ENCODE measurements at places on chromosomes 6 and 20.

DNA sequence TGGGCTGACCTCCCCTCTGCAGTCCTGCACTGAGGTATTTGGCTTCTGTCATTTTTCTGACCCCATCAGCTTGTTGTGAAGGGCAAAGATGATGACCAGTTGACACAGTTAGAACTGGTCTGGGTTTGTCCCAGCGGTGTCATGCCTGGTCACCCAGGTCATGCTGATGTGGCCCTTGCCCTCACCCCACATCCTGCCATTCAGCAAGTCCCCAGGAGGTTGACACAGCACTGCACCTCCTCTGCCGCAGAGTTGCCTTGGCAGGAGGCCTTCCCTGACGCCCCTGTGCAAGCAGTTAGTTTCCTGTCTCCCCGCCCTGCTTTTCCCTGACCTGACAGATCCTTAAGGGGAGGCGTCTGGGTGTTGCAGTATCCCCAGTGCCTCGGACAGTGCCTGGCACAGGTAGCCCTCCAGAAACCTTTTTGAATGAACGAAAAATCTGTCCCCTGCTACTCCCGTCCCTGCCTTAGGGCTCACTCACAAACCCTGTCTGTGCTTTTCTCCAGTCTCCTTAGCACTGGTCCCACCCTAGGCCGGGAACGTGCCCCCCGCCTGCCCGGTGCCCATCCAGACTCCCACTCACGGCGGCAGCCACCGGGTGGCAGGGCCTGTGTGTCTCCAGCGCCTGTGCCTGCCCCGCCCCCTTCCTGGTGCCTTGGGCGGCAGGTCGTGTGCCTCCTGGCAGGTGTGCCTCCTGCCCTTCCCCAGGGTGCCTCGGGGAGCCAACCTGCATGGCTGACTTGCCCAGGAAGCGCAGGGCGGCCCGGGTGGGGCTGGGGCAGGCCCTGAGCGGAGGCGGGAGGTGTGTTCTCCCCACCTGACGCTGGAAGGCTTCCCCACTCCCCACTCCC, 146.3 kb upstream of the RNF24 start:
- DNase-seq = no peak

GRCh38 chr6:44554194-44554593, 166.7 kb downstream of the CDC5L start:
- DNase-seq = no peak

GRCh38 chr20:48760403-48760983, 67.3 kb downstream of the PREX1 start:
- DNase-seq = peak; percentile 79

- peak; percentile 56 for DNase-seq
Observed at GRCh38 chr20:49979030-49979832, 3.5 kb upstream of the SNAI1 start.

GRCh38 chr6:107579456-107580056, 89.6 kb downstream of the SOBP start:
- no peak for DNase-seq

DNA sequence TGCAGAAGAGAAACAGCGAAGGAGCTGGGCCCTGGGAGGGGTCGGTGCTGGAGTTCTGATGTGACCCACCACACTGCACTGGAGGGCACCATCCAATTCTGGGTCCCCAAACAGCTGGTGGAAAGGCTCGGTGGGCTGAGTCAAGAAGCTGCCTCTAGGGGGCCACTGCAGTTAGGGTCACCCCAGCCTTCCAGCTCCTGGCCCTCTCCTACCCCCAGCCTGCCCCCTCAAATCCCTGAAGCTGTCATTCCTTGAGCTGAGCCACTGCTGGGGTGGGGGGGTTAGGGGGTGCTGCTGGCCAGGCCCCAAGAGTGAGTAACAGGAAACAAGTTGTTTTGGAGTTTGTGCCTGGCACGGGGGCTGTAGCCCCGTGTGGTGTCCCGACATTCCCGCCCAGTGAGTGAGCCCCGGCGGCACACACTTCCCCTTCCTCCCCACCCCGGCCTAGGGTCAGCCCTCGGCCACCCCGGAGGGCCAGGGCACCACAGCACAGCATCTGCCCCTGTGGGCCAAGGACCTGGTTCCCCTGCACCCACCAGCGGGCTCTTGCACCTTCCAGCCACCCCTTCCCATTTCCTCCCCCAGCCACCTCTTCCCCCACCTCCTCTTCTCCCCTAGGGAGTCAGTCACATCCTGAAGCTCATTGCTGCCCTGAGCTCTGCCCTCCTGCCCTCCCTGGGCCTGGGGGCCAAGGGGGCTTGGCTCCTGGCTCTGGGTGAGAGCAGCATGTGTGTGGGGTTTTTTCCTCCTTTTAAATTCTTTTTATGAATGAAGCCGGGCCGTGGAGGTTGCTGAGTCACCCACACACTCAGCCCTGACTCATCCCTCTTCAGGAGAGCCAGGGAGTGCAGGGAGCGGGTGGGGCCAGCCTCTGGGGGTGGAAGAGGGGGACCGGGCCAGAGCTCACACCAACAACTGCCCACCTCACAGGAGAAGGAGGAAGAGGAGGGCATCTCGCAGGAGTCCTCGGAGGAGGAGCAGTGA, 4.6 kb downstream of the SMIM29 start:
- no peak for DNase-seq

DNA sequence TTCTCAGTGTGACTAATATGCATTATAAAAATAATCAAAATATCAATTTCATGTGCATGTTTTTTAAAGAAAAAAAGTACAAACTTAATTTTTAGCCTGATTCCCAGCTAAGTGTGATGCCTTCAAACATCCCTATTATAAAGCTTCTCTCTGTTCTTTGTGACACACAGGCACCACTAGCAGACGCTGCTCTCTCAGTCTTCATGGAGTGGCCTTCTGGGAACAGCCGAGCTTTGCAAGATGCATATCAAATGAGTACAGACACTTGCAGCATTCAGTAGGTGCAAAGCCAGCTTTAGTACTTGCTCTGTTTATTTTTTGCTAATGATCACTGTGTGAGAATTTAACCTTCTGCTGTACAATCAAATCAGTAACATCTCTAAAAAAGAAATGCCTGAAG, 340.0 kb downstream of the ADGRB3 start:
- no peak for DNase-seq

- no peak for DNase-seq
Observed at GRCh38 chr20:32501709-32502108, 83.4 kb downstream of the NOL4L start.

DNA sequence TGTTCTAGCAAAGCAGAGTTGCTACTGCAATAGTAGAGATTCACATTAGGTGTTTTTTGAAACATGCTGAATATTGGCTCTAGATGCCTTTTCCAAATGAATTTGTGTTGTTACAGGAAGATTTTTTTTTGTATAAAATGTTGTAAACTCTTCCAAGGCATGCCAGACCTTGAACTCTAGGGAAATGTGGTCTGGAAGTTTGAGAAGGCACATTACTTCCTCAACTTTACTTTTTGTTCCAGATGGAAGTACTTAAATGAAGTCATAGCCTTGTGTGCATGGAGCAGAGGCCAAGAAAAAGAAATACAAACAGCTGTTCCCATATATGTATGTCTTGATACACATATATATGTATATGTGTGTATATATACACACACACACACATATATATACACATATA, 585.7 kb upstream of the MARCKS start:
- DNase-seq = no peak

GRCh38 chr6:169776379-169776778, 25.0 kb downstream of the ERMARD start:
- DNase-seq = no peak
